NCI-H526 (cell line): ENCODE measurements at places on chromosomes 6 and 20.

DNA sequence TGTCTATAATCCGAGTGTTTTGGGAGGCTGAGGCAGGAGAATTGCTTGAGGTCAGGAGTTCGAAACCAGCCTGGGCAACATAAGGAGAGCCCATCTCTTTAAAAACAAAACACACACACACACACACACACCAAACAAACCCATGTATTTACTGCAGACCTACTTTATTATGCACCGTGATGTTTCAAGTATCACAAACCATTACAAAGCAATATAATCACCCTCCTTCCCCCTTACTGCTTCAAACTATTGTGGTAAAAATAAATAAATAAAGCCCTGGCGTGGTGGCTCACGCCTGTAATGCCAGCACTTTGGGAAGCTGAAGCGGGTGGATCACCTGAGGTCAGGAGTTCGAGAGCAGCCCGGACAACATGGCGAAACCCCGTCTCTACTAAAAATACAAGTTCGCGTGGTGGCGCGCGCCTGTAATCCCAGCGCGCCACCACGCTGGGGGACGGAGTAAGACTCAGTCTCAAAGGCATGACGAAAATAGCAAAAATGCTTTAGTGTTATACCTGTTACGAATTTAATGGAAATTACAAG lies 1.5 kb downstream of the TBCC start:
- DNase-seq, result no peak

DNA sequence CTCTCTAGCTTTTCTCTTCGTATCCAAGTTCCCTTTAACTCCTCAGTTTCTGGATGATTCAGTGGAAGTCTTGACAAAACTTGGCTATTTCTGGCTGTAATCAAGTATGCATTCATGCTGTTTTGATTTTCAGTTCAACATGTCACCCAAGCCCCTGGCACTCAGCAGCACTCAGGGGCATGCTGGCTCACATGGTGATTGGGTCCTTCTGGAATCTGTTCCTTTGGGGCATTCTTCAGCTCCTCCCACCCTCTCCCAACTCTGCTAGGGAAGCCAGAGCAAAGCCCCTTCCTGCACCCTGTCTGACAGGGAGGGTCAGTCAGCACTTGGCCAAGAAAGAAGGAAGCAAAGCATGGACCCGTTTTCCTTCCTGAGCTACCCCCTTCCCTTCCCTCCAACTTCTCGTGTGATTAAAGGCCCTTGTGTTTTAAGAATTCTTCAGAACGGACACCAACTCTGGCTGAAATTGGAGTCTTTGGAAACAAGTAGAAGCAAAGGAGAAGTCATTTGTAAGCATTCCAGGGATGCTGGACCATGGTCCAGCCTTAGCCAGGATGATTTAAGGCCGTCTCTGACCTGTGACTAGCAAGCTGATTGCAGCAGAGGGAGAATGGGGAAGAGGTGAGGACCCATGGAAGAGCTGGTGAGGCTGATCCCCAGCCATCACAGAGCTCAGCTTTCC lies 7.1 kb downstream of the PLEKHG1 start:
- DNase-seq, result no peak

GRCh38 chr6:7473805-7474719 lies 67.4 kb upstream of the DSP start:
- DNase-seq, result no peak

DNA sequence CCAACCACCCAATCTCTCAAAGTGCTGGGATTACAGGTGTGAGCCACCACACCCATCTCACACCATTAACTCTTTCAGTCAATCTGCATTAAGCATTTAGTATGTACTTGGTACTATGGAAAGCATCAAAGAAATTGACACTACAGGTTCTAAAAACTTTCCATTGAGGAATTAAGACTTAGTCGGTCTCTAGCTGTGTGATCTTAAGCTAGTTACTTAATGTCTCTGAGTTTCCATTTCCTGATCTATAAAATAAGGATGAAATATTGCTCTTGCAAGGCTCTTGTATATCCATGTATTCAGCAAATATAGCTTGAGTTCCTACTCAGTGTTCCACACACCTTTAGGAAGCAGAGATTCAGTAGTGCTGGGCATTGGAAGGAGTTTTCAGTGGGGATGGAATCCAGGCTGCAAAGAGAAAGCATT lies 48.9 kb upstream of the NCOA3 start:
- no peak for DNase-seq

DNA sequence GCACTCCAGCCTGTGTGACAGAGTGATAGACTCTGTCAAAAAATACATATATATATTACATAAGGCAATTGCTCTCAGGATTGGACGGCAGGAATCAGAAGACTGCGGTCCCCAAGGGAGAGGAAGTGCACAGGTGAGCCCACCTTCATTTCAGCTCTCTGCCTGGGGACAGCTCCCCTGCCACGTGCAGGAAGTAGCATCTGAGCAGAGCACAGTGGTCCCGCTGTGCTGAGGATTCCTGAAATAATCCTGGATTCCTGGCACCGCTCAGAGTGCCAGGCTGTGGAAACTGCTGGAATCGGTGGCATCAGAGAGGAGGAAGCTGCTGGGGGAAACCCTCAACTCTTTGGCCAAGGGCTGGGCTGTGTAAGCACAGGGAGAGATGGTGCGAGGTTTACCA lies 27.7 kb downstream of the NFATC2 start:
- DNase-seq, result no peak

DNA sequence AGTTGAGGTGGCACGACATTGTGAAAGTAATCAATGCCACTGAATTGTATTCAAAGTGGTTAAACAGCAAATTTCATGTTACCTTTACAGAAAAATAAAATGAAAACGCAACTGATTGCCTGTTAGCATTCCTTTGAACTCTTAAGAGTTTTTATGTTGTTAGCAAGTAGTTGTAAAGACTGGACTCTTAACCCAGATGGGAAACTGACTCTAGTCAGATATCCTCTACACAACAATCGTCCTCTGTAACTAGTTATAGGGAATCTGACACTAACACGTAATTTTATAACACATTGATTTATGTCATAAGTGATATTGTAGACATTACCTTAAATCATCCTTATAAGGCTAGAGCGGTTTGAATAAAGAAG lies 3.0 kb upstream of the FBXO9 start:
- no peak for DNase-seq

GRCh38 chr6:53273370-53273769 lies 75.4 kb downstream of the ELOVL5 start:
- no peak for DNase-seq

- DNase-seq, result no peak
Observed at GRCh38 chr6:168155193-168155592, 76.2 kb upstream of the FRMD1 start.

DNA sequence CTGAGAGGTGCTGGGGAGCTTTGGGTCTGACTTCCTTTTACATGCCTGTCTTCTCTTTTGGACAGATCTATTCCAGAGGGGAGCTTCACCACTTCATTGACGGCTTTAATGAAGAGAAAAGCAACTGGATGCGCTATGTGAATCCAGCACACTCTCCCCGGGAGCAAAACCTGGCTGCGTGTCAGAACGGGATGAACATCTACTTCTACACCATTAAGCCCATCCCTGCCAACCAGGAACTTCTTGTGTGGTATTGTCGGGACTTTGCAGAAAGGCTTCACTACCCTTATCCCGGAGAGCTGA lies 13.1 kb downstream of the PRDM1 start:
- no peak for DNase-seq

DNA sequence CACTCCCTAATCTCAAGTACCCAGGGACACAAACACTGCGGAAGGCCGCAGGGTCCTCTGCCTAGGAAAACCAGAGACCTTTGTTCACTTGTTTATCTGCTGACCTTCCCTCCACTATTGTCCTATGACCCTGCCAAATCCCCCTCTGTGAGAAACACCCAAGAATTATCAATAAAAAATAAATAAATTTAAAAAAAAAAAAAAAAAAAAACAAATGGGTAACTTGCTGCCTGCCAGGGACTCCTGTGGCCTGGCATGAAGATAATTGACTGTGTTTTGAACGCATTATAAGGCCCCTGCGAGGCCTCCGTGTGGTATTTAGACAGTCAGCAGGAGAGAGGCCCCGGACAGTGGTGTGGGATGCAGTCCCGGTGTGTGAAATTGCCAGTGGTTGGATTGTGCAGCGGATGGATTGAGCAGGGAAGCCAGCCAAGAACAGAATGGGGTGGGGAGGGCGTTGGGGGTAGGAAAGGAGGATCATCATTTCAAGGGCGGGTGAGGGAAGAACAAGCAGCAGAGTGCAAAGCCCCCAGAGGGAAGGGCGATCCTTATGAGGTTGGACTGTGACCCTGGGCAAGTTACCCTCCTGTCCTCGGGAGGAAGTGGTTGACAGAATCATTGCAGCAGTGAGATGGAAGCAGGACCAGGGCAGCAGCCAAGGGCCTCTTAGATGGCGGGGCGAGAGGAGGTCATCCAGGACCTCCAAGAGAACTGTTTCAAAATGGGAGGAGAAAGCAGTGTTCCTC lies 43.3 kb downstream of the PPARD start:
- DNase-seq, result no peak

- no peak for DNase-seq
Observed at GRCh38 chr6:90414352-90414751, 117.7 kb upstream of the BACH2 start.

DNA sequence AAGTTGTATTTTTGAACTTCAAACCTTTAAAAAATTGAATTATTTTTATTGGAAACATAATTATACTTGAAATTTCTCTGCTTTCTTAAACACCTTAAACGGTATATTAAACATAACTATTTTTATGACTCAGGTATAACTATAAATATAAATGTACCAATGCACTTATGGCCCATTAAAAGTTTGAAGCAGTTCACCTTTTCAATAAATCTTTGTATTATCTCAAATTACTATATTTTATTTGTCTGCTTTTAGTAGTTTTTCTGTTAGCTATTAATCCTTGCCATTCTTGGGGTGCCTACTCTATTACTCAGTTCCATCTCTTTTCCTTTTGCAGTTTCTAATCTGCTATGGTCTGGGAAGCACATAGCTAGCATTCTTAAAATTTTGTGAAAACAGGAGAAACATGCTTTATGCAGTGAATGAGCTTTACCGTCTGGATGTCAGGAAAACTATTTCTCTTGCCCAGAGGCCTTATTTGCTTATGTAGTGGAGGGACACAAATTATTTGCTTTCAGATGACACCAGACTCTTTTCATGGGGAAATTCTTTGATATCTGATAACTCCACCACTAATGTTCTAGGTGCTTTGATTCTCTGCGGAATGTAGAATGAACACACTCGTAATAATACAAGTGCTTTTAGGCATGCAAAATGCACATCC lies 378.9 kb upstream of the CITED2 start:
- peak; percentile 15 for DNase-seq

DNA sequence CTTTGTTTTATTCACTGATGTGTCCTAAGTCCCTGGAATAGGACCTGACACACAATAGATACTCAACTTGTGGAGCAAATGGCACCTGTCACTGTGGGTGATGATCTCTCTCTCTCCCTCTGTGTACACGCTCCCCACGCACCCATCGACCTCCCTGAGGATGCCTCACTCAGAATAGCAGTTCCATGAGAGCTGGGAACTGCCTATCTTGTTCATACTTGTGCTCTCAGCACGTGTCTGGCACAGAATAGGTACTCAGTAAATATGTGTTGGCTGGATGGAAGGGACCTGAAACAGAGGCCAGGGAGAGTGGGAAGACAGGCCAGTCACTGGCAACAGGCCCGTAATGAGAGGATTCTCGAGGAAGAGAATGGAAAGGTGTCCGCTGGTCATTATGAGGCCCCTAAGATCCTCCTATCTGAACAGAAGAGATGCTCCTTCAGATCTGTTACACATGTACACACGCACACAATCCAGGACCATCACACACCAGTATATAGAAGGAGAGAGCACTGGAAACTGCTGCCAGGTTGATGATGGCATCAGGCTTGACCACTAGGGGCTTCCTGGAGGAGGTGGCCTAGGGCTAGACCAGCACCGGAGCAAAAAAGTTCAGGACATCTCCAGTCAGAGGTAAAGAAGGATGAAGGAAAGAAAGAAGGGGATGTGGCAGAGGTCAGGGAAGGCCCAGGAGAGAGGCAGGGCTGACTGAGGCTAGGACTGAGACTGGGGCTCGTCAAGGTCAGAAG lies 30.9 kb downstream of the VEGFA start:
- no peak for DNase-seq

DNA sequence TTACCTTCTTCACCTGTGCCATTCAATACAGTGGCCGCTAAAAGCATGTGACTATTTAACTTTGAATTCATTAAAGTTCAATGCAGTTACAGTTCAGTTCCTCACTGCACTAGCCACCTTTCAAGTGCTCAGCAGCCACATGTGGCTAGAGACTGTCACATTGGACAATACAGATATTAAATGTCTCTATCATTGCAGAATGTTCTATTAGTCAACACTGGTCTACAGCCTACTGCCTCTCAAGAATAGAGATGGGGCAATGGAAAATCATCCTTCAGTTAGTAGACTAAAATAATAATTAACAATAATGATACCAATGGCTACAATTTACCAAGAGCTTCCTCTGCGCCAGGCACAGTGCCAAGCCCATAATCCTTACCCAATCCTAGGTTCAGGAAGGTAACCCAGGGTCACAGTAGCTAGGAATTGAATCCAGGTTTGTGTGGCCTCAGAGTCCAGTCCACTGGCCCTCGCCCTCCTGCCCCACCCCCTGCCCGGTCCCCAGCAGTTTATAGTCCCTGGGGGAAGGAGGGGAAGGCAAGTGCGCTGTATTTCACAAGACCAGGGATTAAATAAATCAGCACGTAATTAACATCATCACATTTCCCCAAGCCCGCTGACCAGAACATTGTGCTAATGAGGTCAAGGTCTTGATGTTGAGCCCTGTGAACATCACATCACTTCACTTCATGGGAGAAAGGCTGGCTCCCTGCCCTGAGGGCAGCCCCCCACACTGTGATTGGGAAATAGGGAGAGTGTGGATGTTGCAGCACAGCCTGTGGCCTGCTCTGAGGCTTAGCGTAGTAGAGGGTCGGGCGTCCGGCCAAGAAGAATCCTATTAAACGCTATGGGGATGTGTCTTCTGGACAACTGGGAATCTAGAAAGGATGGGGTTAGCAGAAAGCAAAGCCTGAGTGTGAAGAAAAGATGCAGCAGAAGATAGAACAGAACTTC lies 147.2 kb downstream of the VEGFA start:
- DNase-seq, result no peak

DNA sequence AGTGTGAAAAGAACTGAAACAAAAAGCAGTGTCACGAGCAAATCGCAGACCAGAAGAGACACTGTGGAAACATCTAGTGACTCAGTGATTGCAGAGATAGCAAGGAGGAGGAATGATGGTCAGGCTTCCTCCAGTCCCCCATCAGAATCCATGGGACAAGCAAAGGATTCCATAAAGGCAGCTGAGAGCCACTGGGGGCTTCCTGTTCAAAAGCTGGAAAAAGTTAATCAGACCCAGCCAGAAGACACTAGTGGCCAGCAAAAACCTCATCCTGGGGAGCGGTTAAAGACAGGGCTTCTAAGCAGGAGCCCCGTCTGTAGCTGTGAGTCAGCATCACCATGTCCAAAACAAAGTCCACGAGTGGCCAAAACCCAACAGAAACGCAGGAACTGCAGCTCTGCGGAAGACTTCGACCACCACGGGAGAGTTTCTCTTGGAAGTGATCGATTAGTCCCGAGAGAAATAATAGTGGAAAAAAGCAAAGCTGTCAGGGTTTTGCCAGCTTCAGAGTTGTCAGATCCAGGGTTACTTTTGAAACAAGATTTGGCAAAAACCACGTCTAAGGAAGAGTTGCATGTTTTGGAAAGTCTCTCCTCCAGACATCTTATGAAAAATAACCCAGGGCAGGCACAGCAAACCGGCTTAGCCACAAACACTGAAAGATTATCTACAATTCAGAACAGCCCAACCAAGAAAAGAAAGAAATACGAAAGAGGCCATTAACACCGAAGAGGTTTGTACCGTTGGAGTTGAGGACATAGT lies 51.0 kb downstream of the JAG1 start:
- no peak for DNase-seq

GRCh38 chr6:112911959-112912358 lies 564.8 kb downstream of the RFPL4B start:
- DNase-seq, result no peak

- no peak for DNase-seq
Observed at GRCh38 chr6:141992109-141992508, 140.6 kb upstream of the GJE1 start.
